ENCODE measurements at places on chromosomes 7 and 10.

GRCh38 chr7:95636140-95636940, 40.0 kb upstream of the PDK4 start:
- DNase-seq = no peak

GRCh38 chr7:7177044-7177517, 5.3 kb upstream of the C1GALT1 start:
- no peak for DNase-seq

- DNase-seq = no peak
Observed at GRCh38 chr10:3853016-3853415, 68.0 kb upstream of the KLF6 start.

DNA sequence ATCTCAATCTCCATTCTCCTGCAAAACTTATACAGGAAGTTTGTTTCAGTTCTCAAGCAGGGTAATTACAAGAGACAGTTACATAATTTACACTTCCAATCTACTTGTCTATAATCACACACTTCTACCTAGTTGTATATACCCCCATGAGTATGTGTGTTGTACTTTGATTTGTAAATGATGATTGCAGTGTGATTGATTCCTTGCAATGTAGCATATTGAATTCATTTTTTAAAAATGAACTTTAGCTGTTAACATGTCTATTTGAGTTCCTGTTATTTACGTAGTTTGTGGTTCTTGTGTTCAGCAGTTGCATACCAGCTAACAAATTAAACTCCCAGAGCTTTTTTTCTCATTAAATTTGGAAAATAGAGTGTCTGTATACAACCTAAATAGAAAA, 102.5 kb upstream of the SAMD8 start:
- DNase-seq = no peak

GRCh38 chr10:1169981-1170866, 114.0 kb downstream of the WDR37 start:
- no peak for DNase-seq

DNA sequence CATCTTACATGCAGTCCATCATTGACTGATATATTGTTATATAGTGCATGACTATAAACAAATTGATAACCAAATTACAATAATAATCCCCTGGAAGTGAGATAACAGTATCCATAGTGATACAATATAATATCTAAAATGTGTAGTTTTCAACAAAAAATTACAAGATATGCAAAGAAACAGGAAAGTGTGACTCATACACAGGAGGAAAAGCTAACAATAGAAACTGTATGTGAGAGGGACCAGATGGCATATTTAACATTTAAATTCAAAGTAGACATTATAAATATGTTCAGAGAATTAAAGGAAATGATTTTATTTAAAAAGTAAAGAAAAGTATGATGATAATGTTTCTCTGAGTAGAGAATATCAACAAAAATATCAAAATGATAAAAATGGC, 8.0 kb downstream of the OR9A2 start:
- DNase-seq = no peak

DNA sequence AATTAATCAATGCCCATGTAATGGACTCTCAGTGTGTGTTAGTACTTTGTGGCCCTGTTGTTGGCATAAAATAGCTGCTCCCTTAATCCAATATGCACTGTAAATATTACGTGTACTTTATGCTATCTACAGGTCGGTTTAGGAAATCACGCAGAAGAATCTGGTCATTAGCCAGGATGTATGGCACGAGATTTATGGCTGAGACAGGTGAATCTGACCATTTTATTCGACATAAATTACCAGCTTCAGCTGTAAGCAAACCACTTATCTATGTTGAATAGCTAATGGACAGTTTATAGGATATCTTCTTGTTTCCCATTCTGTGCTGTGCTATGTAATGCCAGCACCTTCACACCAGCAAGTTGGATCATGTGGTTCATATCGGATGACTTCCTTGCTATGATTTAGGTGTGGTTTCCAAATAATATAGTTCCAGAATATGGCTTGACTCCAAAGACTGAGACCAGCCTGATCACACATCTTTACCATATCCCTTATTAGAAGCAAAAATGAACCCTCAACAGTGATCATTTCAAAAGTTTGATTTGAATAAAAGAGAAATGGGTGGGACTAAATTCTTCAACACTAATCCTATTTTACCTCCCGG, 301.4 kb downstream of the AHR start:
- no peak for DNase-seq

DNA sequence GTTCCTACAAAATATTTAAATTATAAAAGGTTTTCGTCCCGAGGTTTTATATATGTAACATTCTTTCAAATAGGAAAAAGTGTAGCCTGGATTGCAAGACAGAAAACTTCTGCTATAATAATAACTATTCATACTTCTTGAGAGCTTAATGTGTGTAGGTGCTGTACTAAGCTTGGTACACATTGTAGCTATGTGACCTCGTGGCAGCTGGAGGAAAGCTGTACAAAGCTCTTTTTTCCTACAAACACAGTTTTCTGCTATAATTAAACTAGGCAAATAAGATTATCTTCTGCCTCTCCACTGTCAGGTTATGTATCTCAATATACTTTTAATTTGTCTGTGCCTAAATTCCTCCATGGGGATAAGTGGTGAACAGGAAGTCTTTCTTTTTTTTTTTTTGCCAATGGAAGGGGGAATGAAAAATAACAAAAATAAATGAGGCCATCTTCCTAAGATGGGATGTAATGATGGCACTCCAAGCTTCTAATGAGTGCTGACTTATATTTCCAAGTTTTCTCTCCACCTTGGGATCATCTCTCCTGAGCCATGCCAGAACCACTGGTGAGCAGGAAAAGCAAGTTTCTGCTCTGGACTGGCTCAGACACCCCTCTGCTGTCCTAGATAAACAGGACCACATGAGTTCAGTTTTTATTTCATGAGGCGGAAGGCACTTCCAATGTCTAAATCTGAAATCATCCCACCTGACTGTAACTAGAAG, 9.9 kb downstream of the SGMS1 start:
- no peak for DNase-seq

DNA sequence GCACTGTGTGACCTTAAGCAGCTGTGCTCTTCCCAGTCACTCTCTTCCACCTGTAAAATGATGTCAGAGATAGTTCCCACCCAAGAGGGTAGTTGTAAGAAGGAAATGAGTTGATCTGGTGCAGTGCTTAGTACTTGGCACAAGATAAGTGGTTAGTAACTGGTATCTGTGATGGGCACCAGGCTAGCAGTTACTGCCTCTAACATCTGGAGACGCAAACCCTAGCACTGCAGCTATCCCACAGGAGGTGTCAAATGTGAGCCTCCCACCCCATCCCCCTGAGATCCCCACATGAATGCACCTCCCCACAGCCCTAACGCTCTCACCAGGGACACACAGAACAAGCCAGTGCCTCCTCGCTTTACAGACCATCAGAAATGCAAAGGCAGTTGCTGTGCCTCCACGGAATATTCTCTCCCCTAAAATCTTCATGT, 72.0 kb downstream of the KCNMA1 start:
- DNase-seq = no peak

DNA sequence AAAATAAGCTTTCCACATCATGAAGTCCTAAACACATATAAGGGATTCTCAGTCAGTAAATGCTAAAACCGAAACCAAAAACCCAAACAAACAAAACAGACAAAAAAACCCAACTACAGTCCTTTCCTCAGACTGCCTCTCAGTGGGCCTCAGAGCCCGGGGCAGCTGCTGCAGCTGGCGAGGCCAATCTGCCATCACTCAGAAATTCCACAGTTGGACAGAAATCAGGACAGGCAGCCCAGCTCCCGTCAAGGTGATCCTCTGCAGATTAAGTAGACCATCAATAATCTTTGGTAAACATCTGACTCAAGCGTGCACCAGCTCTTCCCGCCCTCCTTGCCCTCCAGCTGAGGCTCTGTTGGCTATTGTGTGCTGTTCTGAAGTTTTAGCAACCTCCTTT, 142.2 kb downstream of the ATXN7L1 start:
- DNase-seq = no peak

DNA sequence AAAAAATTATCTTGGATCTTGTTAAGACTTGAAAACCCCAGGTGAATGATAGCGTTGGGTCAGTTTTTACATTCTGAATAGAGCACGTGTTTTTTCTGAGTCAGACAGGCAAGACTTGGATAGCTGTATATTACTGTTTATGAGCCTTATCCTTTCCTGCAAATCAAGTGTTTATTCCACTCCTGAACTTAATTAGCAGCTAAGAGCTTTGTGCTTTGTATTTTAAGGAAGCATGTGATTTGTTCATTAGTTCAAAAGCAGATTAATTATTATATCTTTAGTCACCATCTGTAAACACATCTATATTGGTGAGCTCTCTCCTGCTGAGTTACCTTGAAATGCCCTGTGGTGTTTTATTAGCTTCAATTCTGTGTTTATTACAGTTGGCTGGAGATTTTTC, 98.6 kb upstream of the PRPS1L1 start:
- DNase-seq = no peak

DNA sequence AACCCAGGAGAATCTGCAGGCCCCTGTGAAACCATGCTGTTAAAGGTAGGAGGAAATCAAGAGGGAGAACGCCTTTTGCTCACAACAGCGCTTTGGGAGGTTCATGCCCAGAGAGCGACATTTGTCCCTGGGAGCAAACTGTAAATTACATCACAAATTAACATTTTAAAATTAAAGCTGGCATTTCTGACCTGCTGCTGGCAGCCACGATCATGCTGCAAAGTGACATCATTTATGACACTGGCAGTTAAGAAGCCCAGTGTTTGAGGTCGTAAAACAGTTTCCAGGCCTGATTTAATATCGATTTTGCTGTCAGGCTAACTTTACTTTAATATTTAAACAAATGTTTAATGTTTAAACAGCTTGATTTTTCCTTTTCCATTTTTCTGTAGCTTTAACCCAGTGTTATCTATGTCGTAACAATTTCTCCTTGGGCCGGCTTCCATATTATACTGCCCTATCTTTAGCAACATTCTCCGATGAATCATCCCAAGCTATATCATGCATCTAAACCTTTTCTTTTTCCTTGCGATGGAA, 86.5 kb upstream of the NPVF start:
- no peak for DNase-seq

DNA sequence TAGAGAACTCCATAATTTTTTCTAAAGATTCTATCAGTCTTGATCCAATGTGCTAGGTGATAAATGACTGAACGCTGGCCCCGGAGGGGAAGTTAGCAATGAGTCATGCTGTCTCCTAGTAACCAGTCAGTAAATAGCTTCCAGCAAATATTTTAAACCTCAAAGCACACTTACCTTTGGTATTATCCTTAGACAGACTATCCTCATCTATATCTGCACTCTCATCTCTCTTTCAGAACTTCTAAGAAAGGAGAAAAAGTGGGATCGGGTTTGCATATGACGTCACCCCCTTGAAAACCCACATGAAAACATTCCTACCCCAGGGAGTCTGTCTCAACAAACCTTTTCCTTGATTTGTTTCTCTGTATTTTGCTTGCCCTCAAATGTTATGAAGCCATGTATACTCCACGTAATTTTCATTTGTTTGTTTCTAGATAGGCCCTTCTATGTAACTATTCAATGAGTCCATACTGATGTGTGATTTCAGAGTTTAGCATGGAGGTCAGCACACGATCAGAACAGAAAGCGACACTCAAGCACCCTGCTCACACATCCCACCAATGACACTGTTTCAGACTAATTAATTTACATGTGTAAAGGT, 174.9 kb upstream of the NRP1 start:
- DNase-seq = no peak

DNA sequence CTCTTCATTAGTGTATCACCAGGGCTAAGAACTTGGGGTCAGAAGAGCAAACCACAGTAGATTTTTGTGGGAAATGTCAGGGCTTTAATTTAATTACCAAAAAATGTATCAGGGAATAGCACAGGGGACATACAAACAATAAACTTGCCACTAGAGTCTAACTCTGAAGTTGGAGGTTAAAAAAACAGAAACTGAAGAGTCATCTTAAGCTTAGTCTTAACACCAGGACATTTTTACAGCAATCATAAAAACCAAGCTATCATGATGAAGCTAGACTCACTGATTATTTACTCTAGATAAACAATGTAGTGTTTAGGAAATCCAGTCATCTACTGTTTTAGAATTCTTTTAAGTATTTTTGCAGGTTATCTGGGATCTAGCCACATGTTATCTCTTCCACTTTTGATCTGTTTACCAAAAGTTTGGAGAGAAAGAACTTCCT, 48.4 kb upstream of the GLI3 start:
- DNase-seq = no peak

GRCh38 chr10:87767253-87767652, 50.8 kb downstream of the ATAD1 start:
- DNase-seq = no peak

- no peak for DNase-seq
Observed at GRCh38 chr10:71632896-71633600, 86.5 kb downstream of the C10orf105 start.

GRCh38 chr10:124692100-124692446, 52.1 kb downstream of the FAM53B start:
- no peak for DNase-seq

- no peak for DNase-seq
Observed at GRCh38 chr10:118926441-118926840, 103.1 kb upstream of the NANOS1 start.

DNA sequence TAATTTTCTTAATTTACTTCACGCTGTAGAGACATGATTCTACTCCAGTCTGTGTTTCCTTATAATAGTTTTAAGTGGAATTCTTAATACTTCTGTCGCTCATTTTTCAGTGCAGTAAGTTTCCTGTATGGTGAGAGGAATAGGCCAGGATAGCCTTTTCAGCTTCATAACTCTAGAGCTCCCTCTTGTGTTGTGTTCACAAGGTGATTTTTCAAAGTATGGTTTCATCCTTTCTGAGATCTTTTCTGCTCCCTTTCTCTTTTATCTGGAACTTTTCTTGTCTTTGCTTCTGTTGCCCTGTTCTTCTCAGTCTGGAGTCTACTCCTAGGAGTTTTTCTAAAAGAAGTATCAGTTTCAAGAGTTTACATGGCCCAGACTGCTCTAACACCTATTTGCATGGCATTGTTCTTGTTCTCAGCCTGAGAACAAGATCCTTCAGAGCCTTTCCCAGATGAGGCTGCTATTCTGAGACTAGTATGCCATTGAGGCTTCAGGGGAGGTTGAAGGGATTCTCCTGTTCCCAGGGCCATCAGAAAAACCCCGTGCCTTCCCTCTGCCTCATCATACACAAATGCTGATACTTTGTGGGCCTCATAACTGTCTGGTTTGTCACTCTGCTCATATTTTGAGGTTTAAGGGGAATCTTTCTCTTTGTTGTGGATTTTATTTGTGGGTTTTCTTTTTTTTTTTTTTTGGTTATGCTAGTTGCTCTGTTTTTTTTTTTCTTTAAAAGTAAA, 21.8 kb downstream of the NET1 start:
- no peak for DNase-seq

GRCh38 chr10:132593900-132594876, 56.6 kb downstream of the INPP5A start:
- no peak for DNase-seq

- DNase-seq = no peak
Observed at GRCh38 chr10:112286837-112287818, 3.9 kb downstream of the TECTB start.

- DNase-seq = no peak
Observed at GRCh38 chr10:17503795-17504194, 49.4 kb upstream of the ST8SIA6 start.

Measured in stimulated activated CD4-positive, alpha-beta T cell treated with anti-CD3 and anti-CD28 coated beads, Interleukin-15, amount 100 ng/mL, for 1 hour (primary cell).